ENCODE measurements at places on chromosomes 1 and 21.

- DNase-seq, result no peak
These were observed 24.2 kb downstream of the OLFML3 start for GRCh38 chr1:114003431-114003830.

DNA sequence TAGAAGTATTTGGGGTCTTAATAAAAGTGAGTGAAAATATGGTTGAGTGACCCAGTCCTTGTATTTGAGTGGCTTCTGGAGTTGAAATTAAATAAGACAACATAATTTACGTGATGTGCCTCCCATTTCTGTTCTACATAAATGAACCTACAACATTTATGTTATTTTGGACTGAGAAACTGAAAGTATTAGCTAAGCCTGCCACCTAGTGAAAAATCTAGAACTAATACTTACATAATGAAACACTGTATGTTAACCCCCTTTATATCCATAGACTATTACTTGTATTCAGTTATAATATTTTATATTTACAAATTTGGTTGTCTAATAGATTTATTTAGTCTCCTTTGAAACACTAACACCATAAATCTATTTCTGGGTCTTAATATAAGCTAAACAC is 298.9 kb downstream of the KCNT2 start:
- DNase-seq, result peak; percentile 30

DNA sequence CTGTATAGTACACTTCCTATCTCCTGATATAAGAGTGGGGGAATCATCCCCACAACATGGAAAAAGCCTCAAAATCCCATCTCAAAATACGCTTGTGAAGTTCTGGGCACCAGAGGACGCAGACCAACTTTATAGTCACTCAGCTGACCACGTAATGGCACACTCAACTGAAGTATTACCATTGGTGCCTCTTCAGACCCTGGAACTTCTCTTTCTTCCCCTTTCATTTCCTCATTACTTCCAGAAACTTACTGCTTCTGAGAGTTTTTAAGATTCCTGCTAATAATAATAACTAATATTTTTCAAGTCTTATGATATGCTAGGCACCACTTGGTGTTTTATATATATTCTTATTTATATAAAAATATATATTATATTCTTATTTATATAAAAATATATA is 202.6 kb downstream of the PTPRC start:
- no peak for DNase-seq

GRCh38 chr1:232792949-232793348 is 12.3 kb upstream of the MAP10 start:
- DNase-seq, result no peak

GRCh38 chr1:224745924-224746323 is 129.8 kb downstream of the CNIH3 start:
- no peak for DNase-seq

DNA sequence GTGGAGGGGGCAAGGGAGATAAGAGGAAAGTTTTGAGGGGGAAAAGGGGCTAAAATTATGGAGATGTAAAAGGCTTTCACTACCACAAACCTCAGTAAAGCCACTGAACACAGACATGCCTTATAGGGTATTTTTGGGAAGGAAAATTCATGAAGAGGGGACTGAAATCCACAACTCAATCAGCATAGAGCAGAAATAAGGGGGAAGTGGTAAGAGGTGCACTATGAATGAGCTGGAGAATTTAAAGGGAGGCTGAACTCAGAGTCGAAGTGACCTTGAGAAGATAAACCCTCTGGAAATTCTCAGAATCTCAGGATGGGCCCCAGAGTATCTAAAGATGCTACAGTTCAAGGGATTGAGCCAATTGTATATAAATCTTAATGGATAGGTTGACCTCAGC is 15.3 kb downstream of the RHEX start:
- DNase-seq, result no peak

GRCh38 chr1:89605692-89606091 is 27.2 kb upstream of the LRRC8C start:
- no peak for DNase-seq

GRCh38 chr1:101379950-101380349 is 143.1 kb downstream of the S1PR1 start:
- DNase-seq, result no peak

DNA sequence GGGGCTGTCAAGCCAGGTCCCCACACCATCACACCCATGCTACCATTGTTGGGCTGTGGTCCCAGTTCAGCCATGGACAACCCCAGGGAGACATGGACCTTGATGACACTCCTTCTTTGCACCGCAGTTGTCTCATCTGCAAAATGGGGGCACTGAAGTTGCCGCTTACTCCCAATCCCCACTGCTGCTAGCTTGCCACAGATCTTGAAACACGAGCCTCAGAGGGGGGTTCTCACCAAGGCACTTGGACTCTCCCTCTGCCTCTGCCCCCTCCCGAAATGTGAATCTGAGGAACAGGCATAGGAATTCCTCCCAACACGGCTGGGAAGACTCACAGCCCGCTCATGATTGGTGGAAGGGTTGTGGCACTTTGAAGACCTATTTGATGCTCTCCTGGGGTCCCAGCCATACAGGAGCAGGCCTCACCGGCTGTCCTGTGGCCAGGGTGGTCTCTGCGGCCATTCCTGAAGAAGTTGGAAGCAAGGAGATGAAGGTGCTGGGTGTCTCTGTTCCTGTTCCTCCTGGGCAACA is 31.1 kb downstream of the RUNX3 start:
- no peak for DNase-seq

- DNase-seq, result no peak
These were observed 2.2 kb upstream of the NEK2 start for GRCh38 chr1:211677659-211678058.

- no peak for DNase-seq
These were observed 152.6 kb downstream of the ETS2 start for GRCh38 chr21:38958323-38958705.

DNA sequence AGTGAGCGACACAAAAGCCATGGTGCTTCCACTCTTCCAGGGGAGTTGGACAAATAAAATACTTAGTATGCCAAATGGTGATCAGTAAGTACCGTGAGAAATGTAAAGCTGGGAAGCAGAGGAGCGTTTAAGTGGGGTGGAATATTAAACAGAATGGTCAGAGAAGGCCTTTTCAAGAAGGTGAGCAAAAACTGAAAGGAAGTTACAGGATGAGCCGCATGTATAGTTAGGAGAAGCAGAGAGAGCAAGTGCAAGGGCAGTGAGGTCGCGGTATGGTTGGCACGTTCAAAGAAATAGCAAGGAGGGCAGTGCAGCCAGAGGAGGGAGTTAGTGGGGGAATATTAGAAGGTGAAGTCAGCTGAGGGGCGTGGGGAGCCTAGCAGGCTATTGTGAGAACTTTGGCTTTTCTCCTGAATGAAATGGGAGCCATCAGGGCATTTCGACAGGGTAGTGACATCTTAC is 748 bp upstream of the ATP6V0B start:
- no peak for DNase-seq

- no peak for DNase-seq
These were observed 40.1 kb upstream of the ADGRL2 start for GRCh38 chr1:81760477-81761097.

- DNase-seq, result no peak
These were observed 77.5 kb downstream of the UCK2 start for GRCh38 chr1:165904948-165905347.

- no peak for DNase-seq
These were observed 14.5 kb upstream of the NRIP1 start for GRCh38 chr21:15079269-15079668.

DNA sequence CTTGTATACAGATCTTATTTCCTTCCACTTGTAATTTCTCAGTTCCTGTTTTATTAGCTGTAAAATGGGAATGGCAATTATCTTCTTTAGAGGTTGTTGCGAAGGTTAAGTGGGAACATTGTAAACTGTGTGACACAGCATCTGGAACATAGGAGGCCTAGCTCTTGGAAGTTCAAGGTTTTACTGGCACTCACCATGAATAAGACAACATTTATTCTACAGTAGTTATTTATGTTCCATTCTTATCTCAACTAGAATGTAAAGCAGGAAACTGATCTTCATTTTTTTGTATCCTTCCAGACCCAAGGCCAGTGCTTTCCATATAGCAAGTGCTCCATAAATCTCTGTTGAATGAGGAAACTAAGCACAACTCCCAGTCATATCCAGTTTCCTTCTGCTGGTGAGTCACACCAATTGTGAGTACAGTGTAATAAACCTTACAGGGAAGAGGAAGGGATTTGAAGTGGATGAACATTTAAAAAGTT is 1.4 kb downstream of the BCL10 start:
- DNase-seq, result no peak

GRCh38 chr1:172863031-172863430 is 187.7 kb downstream of the TNFSF18 start:
- DNase-seq, result no peak

DNA sequence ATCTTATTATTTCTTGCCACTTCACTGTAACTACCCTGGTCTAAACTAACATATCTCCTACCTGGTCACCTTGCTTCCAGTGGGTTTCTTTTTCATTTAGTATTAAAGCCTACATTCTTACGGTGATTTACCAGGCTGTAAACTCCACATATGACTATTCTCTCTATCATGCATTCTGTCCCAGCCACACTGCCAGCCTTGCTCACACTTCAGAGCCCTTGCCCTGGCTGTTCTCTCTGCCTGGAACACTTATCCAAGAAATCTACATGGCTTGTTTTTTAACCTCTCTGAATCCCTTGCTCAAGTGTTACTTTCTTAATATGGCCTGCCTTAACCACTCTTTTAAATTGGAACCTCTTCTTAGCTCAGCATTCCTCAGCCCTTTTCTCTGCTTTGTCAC is 212.7 kb downstream of the GPR52 start:
- no peak for DNase-seq

DNA sequence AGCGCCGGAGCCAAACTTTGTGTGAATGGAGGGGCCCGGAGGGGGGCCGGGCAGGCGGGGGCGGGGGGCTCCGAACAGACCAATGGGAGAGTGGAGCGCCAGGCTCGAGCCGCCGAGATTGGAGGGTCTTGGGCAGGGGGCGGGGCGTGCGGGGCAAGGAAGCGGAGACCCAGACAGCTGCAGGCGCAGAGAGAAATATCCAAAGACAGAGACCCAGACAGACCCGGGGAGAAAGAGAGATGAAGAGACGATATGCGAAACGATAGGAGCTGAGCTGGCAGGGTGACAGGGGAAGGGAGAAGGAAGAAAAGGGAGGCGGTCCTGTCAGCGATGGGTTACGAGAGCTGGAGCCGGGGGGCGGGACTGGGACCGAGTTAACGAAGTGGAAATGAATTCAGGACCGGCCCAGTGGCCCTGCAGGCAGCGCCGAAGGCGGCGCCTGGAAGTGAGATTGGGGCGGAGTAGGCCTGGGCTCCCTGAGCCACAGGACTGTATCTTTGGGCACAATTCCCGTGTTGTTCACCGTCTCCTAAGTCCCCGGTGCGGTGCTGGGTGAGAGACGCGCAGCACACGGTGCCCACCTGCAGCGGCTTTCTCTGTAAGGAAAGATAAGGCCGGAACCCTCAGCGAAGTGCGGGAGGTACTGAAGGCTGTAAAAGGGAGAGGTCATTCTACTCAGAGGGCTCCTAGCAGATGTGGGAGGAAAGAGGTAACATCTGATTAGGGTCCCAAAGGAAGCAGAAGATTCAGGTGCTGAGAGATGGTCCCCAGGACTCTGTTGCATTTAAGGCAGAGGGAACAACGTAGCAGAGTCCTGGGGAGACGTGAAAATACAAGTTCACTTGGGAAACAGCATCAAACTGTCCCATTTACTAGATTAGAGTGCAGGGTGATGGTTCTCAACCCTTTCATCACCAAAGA is 543 bp upstream of the KCNJ10 start:
- DNase-seq, result peak; percentile 51

DNA sequence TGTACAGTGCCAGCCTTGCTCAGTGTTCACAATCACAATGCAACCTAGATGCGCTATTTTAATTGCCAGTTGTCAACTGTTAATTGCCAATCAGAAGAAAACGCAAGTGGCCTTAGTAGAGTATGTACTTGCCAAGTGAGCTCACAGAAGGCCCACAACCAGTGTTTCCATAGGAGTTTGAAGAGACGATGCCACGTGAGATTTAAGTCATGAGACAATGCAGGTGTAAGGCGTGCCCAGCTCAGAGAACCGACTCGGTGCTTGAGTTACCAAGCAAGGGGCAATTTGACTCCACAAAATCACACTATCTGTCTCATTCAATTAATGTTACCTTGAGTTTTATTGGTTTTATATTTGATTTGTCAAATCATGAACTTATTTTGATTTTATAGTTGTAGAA is 65.6 kb downstream of the TEX35 start:
- DNase-seq, result no peak

DNA sequence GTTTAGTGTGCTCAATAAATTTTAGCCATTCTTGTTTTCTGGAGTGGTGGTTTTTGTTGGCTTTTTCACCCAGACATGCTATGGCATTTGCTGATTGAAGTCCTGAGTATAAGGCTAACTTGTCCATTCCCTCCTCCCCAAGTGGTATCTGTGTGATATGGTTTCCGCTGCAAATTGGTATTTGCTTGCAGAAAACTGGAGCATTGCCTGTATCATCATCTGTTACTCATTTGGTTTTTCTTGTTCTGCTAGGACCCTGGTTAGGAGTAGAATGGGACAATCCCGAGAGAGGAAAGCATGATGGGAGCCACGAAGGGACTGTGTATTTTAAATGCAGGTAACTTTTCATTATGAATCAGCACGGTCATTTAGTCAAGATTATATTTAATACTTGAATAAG is 34.0 kb downstream of the TBCE start:
- no peak for DNase-seq

- no peak for DNase-seq
These were observed 5.4 kb downstream of the CPLANE2 start for GRCh38 chr1:16231331-16232315.

- DNase-seq, result peak; percentile 94
These were observed 292.1 kb upstream of the VAMP3 start for GRCh38 chr1:7478809-7479499.

DNA sequence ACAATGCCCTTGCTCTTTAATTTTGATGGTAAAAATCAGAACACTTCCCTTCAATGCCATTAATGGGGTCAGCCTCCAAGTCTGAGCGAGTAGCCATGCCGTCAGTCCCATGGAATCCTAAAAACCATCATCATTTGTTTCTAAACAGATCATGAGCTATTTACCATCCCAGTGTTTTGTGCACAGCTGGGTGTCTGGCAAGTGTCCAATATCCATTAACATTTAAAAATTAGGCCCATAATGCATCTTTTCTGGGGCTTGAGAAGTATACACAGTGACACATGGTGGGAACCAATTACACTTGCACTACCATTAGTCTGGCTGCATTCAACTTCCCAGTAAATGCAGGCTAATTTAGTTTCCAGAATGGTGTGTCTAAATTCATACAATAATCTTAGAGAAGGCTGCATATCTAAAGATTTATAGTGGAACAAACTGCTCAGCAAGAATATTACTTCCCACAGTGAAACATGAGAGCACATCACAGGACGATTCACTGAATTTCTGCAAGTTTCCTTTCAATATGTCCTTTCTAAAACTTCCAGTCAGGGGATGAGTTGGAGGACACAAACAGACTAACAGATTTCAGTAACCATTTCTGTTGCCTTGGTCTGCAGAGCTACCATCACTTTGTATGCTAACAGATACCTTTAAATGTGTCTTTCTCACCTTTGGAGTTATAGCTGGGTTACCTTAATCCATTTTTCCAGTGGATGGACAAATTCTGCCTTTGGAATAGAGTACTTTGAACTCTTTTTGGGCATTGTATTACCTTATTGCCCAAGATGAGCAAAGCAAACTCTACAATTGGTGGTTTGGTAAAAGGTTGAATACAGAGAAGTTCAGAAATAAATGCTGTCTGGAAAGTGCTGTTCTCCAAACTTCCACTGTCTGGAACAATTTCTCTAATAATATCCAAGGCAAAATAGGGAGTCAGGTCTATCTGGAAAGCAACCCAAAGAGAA is 258.0 kb downstream of the PTBP2 start:
- DNase-seq, result peak; percentile 81

GRCh38 chr1:77739235-77739634 is 20.4 kb downstream of the USP33 start:
- no peak for DNase-seq

Measured in right lung (tissue), 10 donors.